AG04450 (cell line): ENCODE measurements at places on chromosomes 16 and 17.

DNA sequence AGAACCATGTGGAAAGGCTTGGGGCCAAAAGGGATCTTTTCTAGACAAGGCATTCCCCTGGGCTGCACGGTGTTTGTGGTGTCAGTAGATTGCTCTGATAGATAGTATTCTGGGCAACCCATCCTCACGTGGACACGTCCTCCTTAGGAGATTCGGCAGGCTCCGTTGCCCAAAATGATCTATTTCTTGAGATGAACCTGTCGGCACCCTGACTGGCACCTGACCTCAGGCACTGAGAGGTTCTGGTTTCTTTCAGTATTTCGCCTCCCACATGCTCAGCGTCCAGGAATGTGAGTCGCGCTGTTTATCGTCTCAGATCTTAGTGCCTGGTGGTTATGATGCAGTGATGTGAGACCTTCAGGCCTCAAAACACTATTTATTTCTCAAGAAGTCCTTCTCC lies 89.7 kb downstream of the MARCHF10 start:
- no peak for DNase-seq

DNA sequence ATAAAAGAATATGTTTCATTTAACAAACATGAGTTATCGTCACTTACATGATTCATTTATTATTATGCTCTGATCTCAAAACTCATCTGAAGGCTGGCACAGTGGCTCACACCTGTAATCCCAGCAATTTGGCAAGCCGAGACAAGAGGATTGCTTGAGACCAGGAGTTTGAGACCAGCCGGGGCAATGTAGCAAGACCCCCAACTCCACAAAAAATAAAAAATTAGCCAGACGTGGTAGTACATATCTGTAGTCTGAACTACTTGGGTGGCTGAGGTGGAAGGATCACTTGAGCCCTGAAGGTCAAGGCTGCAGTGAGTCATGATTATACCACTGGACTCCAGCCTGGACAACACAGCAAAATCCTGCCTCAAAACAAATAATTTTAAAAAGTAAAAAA lies 16.0 kb downstream of the APPBP2 start:
- no peak for DNase-seq

GRCh38 chr16:50925758-50926357 lies 184.0 kb downstream of the CYLD start:
- DNase-seq = no peak

GRCh38 chr16:66357523-66357928 lies 9.0 kb upstream of the CDH5 start:
- DNase-seq = peak; percentile 62

DNA sequence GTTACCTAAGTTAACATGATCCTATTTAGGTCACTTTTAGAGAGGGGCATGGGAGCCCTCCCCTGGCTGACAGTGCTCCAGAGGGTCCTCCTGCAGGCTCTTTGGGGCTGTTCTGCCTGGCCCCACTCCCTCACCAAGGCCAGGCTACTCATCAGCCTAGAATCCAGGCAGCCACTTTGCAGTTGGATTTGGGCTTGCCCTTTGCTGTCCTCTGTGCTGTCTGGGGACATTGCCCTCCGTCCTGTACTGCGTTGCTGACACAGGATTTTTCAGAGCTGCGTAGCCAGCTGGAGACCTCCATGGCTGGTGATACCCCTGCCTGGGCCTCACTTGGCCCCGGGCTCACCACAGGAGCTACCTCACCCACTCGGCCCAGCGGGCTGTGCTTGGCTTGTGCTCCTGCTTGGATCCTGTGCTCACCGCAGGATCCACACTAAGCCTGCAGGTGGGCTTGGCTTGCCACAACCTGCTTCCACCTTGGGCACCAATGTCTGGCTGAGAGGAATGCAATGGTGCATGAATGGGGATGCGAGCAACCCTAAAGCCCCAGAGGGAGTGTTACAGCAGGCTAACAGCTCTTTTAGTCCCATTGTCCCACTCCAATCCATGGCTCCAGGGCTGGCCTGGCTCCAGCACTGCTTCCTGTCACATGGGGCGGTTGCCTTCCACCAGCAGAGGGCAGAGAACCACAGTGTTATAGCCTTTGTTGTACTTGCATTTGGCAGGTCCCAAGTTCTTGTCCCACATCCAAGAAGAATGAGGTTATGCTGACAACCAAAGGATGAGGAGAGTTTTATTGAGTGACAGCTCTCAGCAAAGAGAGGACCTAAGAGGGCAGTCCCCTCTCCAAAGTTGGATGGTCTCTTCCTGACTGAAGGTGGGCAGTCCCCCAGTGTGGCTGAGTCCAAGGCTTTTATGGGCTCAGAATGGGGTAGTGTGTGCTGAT lies 21.5 kb downstream of the CCL4 start:
- no peak for DNase-seq

DNA sequence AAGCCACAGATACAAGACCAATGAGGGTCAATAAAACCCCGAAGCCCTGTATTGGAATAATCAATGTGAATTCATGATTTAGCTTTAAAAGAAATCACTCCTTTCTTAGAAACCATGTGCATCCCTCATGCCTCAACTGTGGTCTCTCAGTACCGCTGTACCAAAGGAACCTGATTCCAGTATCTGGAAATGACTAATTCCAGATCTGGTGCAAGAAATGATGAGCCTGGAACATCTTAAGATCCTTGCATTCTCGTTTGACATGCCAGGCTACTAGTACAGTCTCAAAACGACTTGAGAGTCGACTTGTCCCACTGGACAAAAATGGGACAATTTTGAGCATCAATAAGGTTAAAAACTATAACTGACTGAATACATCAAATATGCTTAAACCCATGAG lies 21.2 kb downstream of the USP31 start:
- DNase-seq = no peak

GRCh38 chr16:8764525-8765250 lies 32.8 kb downstream of the TMEM186 start:
- DNase-seq = no peak

DNA sequence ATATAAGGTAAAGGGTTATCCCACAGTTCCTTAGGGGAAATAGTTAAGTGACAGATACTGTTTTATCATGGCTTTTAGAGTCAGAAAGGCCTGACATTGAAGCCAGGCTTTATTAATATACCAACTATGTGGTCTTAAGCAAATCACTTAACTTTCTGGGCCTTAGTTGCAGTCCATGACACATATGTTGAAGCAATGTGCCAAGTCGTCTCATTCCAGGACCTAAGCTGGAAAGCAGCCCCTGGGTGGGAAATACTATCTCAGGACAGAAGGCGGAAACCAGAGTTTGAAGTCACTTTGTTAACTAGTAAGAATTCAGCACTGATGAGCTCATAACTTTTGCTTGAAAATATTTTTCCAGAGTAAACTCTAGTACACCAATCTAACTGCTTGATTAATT lies 80.0 kb downstream of the USP32 start:
- DNase-seq = no peak

- no peak for DNase-seq
Observed at GRCh38 chr17:49361902-49362722, at the start of gene ZNF652. TSS of gene ZNF652 (minus strand) at chr17:49362250. CDS start at chr17:49317725, 44,525 bp downstream.

DNA sequence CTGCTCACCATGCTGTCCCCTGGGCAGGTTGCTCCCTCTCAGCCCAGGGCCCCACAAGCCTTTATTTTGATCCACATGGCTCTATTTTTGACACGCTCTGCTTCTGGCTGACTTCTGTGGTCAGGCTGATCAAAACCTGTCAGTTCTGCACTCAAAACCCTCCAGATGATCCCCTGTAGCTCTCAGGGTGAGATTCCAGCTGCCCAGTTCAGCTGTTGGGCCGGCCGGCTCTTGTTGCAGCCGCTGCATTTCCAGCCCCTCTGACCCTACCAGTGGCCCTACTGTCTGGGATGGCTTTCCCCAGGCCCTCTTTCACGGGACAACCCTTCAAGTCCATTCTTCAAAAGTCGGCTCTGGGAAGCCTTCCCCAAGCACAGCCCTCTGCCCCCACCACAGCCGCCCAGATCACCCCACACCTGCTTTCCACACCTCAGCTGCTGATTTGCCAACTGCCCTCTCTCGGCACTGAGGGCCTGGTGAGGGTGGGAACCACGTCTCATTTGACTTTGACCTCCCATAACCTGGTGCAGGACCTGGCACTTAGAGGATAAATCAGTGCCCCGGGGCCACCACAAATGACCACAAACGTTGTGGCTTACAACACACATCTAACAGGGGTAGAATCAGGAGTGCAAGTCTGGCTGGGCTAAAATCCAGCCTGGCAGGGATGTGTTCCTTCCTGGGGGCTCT lies 16.3 kb upstream of the CACNG4 start:
- DNase-seq = no peak

DNA sequence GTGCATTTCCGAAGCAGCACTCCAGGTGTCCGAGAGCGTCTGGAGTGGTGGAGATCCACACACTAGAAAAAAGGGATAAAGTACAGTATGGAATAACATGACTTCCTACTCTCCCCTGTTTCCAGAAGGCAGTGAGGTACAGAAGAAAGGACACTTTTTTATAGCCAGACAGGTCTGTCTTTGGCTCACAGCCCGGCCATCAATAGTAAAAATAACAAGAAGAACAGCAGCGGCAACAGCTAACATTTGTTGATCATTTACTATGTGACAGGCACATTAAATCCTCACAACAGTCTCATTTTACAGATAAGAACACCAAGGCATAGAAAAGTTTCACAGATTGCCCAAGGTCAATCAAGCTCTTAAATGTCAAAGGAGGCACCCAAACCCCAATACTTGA lies 16.2 kb downstream of the DYNLRB2 start:
- no peak for DNase-seq

GRCh38 chr16:11049396-11050059 lies 105.2 kb downstream of the CLEC16A start:
- DNase-seq = no peak

DNA sequence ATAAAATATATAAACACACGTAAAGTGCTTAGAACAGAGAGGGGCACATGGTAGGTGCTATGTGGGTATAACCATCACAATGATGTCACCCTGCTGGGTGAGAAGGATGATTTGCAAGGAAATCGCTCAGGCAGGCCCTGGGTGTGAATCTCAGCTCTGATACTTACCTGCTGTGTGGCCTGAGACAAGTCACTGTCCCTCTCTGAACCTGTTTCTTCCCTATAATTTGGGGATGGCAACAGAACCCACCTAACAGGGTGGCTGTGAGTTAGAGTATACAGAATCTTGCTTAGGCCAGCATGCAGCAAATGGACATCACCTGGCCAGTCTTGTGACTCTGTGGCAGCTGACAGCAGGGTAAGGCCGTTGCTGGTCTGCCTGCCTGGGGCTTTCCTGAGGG lies 36.6 kb upstream of the ALKBH5 start:
- DNase-seq = no peak

GRCh38 chr16:63415014-63415413 lies 1378.8 kb upstream of the CDH8 start:
- no peak for DNase-seq

- DNase-seq = no peak
Observed at GRCh38 chr17:74972107-74972972, at the start of gene HID1. TSS of gene HID1 (minus strand) at chr17:74972759. CDS start at chr17:74972656, 103 bp downstream.

DNA sequence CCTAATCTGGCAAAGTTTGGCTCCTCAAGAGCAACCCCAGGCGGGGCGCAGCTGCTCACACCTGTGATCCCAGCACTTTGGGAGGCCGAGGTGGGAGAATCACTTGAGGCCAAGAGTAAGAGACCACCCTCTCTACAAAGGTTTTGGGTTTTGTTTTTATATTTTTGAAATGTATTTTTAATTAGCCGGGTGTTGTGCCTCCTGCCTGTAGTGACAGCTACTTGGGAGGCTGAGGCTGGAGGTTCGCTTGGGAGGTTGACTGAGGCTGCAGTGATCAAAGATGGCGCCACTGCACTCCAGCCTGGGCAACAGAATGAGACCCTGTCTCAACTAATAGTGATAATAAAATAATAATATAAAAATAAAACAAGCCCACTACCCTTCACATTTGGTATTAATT lies 756 bp upstream of the USP7 start:
- DNase-seq = no peak

DNA sequence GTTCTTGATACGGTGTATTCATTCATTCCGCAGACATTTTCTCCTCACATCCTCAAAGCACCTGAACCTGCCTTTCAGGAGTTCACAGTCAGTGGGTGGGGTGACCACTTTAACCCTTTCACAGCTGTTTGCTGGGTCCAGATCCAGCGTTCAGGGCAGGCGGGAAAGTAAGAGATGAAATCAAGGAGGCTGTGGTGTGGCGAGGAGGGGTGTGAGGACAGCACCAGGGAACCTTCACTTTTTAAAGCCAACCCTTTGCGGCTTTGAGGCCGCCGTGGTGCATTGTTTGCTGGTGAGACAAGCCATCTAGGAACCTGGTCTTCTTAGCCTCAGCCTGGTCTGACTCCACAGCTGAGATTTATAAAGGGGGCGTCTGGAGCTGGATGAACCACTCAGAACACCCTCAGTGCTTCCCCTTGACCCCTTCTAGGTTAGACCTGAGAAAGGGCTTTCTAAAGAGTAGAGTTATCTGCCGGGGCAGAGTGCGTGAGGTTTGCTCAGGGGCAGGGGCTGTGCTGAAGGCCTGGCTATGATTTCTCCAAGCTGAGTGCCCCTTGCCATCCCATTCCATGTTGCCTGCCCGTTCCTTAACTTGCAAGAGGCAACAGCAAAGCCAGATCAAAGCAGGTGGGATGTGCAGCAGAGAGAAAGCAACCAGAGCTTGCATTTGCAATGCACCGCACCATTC lies 933 bp downstream of the CCR7 start:
- no peak for DNase-seq
